ENCODE measurements at places on chromosomes 2 and 18.

DNA sequence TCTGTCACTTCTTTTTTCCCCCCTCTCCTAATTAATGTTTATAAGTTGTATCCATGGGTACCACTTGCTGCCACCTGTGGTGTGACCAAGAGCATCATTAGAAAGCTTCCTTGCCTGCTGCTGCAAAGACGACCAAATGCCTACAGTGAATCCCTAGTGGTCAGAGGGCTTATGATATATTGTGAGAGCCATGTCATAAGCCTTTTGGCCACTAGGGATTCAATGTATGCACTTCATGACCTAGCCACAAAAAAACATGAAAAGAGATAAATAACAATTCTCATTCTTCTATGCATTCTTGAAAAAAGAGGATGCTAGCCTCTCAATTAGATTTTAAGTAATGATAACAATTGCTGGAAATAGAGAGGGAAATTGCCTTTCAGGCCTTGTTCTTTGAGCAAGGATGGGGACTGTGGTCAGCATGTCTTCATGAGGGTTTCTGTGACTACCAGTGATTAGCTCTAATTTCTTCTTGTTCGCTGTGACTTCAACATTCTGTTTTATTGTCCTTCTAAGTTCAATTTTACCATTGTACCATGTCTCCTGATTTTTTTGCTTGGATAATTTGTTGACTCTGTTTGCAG, 435.3 kb downstream of the TGIF1 start:
- no peak for DNase-seq

GRCh38 chr2:111134055-111134454, 13.3 kb downstream of the BCL2L11 start:
- no peak for DNase-seq

GRCh38 chr2:138994502-138994901, 214.3 kb upstream of the NXPH2 start:
- DNase-seq, result no peak

GRCh38 chr2:227655454-227655853, 11.2 kb upstream of the SCYGR5 start:
- DNase-seq, result no peak

- DNase-seq, result no peak
These were observed 1.7 kb downstream of the ALLC start for GRCh38 chr2:3659447-3660432.

DNA sequence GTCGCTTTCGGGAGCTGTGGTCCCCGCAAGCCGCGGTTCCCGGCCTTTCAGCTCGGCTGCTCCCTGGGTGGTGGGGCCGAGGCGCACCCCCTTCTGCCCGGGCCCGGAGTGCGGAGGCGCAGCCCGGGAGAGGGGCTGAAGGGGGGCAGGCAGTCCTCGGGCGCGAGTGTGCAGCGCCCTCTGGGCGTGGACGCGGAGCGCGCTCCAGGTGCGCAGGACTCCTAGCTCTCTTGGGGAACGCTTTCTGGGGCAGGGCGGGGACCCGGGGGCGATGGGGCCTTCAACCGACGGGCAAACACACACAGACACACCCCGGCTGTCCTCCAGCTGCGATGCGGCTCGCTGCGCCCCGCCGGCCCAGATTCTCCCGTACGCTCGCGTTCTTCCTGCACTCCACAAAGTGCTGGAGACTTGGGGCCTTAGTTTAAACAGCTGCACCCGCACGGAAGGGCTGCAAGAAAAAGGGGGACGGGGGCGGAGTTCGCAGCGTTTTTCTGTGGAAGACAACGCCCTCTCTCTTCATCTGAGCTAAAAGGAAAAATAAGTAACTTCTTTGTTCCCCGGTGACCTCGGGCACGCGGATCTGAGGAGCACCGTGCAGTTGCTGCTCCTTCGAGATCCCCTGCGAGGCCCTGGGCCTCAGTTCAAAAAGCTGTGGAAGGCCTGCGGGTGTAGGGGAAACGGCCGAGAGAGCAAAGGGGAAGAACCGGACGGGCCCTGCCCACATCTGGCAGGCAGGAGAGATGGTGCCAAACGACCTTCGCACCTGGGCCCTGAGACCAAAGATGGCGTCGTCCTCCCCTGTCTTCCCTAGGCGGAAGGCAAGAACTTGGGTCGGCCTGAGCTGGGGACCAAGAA, 593 bp upstream of the SDC1 start:
- peak; percentile 9 for DNase-seq

DNA sequence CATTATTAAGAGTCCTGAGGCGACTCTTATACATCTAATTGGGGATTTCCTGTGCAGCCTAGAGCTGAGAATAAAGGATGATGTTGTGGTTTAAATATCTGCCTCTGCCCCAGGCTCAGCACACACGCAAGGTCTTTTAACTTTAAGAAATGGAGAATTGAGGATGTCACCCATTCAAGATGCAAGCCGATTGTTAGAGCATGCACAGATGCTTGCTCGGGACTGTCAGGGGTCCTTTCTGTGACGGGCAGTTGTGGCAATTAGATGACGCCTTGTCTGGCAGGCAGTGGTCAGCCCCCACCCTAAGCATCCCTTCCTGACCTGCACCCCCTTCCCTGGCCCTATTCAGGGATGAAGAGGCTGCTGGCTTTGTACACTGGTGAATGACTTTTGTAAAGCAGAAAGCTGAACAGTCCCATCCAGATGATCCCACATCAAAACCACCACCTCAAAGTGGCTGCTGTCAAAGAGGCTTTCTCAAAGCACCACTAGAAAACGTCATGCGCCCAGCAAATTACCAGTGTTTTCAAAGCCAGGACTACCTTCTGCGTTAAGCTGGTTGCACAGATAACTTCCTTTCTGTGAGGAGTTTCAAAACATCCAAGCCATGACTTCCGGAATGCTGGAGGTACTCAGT, 23.7 kb downstream of the FAM178B start:
- DNase-seq, result no peak

DNA sequence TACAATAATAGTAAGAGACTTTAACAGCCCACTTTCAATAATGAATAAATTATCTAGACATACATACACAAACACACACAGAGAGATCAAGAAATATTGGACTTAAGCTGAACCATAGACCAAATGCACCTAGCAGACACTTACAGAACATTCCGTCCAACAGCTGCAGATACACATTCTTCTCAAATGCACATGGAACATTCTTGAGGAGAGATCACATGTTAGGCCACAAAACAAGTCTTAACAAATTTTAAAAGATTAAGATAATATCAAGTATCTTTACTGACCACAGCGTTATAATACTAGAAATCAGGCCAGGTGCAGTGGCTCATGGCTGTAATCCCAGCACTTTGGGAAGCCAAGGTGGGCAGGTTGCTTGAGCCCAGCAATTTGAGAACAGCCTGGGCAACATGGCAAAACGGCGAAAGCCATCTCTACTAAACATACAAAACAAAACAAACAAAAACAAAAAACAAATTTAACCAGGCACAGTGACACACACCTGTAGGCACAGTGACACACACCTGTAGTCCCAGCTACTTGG, 7.4 kb downstream of the CERKL start:
- no peak for DNase-seq

- no peak for DNase-seq
These were observed 113.1 kb downstream of the MREG start for GRCh38 chr2:215900203-215900611.

- no peak for DNase-seq
These were observed 140.0 kb downstream of the MEIS1 start for GRCh38 chr2:66574701-66575624.

DNA sequence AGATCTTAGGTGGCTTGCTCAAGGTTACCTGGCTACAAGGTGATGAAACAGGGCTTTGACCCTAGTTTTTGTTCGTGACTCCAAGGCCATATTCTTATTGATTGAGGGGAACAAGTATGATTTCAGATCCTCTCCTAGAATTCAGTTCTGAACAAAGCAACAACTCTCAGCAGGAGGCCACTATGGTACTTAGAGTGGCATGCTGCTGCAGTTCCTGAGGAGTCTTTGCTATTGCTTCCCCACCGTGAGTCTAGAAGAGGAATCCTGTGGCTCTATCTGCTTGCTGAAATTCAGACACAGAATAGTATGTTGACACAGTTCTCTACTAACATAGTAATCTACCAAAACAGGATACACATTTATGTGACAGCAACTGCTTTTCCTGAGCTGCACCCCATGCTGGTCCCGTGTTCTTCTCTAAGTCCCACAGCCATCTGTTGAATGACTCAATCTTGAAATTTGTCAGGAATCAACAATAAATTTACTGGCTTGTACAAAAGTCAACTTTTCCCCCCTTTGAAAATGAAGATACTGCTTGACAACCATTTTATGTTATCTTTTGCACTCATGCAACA, 4.1 kb downstream of the TGFBRAP1 start:
- DNase-seq, result no peak

DNA sequence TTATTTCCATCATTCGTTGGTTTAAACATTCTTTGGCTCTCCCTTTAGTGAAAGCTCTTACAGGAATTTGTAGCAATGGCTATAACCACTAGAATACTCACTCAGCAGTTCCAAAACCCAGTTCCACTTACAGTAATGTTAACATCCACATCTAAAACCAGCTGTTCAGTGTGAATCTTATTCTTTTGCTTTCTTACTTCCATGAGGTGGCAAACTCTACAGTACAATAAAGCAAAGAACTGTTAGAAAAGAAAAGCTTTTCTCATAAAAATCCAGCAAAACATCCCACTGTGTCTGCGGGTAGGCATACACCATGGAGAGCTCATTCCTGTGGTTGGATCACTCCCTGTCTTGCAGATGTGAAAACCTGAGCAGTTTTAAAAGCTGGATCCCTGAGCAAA, 147.1 kb downstream of the ARHGAP28 start:
- DNase-seq, result no peak

DNA sequence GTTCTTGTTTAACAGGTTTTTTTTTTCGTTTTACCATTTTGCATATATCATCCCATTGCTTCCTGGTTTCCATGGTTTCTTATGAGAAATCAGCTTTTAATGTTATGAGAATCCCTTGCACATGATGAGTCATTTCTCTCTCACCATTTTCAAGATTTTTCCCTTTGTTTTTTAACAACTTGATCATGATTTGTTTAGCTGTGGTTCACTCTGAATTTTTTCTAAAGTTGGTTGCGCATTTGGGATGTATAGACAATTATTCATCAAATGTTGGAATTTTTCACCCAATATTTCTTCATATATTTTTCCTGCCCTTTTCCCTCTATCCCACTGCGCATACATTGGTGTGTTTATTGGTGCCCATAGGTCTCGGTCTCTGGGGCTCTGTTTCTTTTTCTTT, 42.4 kb upstream of the BIN1 start:
- no peak for DNase-seq

DNA sequence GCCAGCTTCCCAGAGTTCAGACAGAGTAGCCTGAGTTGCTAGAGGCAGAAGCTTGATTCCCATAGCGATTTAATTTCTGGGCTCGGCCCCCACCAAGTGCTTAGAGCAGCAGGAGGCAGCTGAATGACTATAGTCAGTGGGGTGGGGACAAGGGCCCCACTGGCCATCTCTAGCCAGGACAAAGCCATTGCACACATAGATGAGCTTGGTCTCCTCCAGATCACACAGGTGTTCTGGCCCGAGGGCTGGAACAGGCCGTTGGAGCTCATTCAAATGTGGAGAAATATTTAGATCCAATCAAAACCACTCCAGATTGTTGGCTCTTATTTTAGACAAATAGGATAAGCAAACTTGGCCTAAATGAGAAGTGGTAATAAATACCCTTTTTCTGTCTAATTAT, 287.3 kb upstream of the NCKAP5 start:
- no peak for DNase-seq

DNA sequence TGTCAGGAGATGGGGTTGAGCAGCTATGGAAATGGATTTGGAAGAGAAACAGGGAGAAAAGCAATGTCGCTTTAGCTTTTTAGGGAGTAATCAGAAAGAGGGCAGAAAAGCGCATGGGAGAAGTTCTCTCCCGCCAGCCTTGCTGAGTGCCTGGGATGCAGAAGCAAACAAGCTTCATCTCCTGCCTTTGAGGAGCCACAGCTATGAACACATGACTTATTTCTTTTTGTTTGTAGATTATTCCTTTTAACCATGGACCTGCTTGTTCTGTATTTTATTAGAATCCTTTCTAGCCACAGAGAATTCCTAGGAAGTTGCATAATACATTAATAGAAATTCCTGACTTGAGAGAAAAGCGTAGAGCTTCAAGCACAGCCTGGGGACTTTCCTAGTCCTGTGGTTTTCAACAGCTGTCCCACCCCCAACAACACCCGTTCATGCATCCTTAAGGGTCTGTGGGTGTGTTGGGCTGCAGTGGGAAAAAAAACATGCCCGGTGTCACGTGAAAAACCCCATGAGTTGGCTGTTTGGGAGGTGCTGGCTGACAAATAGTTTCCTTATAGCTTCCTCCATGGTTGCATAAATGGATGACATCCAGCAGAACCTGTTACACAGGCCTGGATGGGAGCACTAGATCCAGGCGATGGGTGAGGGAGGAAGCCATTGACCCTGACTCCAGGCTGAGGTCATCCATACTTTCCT, 14.9 kb downstream of the SLC9A4 start:
- DNase-seq, result no peak

DNA sequence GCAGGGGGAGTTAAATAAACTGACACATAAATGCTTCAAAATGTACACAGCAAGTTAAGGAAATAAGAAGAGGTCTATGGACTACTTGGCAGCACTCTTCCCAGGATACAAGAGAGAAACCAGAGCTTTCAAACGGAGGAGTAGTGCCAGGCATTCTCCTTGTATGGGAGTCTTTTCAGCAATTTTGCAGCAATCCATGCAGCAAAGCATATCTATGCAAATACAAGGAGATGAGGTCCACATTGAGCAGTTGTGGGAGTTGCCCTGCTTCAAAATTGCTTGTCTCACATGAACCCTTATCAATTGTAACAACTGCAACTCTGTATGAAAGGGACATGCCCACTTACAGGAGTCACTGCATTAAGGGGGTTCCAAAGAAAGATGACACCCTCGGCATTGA, 37.8 kb downstream of the SCN9A start:
- no peak for DNase-seq

- DNase-seq, result no peak
These were observed 1.8 kb upstream of the BCL11A start for GRCh38 chr2:60555066-60555782.

DNA sequence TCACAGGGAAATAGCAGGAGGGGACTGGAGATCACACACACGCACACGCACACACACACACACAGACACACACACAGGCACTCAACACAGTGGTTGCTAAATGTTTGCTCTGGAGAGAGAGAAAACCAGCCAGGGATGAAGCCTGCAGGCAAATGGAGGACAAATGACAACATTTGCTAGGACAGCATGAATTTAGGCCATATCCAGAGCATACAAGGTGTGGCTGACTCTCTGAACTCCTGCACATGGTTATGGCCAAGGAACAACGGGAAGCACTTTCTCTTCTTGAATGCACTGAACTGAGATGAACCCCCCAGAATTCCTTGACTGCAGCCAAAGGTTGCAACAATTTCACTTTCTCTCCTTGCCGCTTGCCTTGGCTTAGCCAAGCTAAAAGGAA, 230.0 kb upstream of the RASGRP3 start:
- DNase-seq, result no peak
